SHP77 (cell line): ENCODE measurements at places on chromosomes 2 and 18.

- DNase-seq, result no peak
Observed at GRCh38 chr2:41941831-41942230, 106.0 kb upstream of the PKDCC start.

DNA sequence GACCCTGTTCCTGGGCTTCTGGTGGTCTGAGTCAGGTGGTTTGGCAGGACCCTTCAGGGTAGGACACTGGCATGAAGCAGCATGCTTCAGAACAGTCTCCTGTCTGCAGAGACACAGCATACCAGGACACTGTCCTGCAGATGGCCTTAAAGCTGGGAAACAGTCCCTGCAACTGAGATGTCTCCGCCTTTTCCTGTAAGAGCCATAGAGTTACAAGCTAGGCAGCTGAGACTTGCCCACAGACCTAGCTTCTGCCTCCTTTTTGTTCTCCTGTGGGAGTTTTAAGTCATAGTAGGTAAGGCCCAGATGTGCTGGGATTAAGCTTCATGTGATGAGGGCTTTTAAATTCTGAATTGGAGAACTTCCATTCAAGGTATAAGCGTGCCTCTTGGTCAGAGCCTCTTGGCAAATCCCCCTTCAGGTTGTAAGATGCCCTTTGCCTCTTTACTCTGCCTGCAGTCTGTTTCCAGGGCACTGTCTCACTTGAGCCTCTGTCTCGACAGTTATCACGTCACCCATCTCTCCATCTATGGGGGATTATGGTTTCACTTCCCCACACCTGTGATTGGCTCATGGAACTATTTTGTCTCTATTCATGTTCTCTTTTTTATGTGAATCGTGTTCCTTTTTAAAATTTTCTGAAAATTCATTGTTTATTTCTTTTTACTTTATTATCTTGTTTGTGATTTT, 51.8 kb downstream of the COA5 start:
- DNase-seq, result no peak

DNA sequence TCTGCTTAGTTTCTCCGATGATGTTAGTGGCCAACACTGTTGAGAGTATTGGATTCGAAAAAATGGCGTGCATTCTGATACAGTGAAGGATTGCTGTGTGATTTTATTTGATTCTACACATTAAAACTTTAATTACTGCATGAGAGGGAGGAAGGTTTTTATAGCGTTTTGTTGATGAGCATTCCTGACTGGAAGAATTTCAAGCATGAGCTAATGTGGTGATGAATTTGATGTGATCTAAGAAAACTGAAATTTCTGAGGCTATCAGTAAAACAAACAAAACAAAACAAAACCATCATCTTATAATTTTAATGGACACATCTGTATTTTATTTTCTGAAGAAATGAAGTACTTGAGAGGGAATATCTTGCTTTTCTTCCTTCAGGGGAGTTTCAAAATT, 59.6 kb downstream of the ITGB6 start:
- DNase-seq, result no peak

- no peak for DNase-seq
Observed at GRCh38 chr2:128535953-128536352, 217.3 kb upstream of the HS6ST1 start.

DNA sequence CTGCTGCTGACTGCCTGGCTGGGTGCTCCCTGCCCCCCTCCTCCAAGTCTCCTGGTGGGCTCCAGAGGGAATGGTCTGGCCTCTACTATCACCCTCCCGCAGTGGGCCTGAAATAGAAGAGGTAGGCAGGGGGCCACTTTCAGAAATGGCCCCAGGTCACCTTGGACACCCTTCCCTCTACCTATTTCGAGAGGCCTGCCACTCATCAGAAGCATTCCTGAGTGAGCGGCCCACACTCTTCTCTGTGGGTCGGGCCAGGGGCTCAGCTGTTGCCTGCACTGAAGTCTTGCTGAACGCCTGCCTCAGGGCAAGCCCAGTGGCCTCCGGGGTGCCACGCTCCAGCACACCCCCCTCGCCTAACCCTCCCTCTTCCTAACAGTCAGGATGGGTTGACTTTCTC, 124.9 kb downstream of the TNS1 start:
- DNase-seq, result no peak

DNA sequence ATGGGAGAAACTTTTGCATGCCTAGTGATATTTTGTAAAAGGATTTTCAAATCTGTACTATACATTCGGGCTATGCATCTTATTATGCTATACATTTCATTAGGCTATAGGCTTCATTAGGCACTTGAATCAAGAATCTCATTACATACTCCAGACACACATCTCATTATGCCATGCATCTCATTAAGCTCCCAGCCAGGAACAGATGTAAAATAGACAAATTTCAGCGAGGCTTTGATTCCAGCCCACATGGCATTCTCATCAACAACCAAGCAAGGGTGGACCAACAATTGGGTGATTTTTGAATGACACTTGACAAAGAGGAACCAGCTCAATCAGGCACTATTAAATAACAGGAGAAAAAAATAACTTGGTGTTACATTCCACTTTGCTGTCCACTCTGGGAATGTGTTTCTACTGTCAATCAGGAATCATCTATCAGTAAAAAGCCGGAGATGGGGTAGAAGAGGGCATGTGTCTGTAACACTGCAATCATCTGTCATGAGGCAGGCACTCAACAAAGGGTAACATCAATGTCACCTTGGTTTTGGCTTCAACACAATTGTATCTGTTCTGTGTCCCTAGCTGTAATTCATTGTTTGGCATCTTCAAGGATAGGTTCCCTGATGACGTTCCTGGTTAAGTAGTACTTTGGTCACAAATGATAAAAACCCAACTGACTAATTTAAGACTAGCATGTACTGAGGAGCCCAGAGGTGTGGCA, 498.6 kb downstream of the EPHA4 start:
- DNase-seq, result no peak

- DNase-seq, result no peak
Observed at GRCh38 chr2:208935531-208935930, 488.3 kb upstream of the MAP2 start.

- DNase-seq, result no peak
Observed at GRCh38 chr2:18380321-18380720, 180.1 kb downstream of the RDH14 start.

GRCh38 chr18:7848054-7848412, 280.9 kb downstream of the PTPRM start:
- no peak for DNase-seq

GRCh38 chr18:46293742-46294181, 189.6 kb downstream of the HAUS1 start:
- DNase-seq, result no peak

DNA sequence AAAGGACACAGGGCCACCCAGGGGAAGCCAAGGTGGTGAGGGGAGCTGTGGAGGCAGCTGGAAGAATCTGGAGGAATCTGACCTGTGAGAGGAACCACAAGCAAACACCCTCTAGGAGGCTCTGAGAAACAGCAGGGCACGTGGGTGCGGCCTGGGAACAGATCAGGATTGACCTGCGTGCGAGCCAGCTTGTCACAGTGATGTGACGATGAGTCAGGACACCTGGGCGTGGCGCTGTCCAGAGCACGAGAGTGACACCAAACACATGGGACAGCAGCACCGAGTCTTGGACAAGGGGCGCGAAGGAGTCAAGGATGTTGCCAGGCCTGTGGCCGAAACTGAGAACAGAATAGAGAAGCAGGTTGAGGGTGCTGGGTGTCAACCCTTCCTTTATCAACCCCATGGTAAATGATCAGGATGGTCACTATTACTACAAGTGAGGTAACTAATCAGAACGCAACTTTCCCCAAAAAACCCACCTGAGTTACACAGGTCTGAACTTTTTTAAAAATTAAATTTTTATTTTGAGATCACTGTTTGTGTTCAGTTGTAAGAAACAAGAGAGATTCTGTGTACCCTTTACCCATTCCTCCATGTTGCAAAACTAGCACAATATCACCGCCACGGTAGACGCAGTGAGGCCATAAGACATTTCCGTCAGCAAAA, 637 bp upstream of the SFT2D3 start:
- DNase-seq, result peak; percentile 85
